ENCODE measurements at places on chromosomes 11 and 22.

DNA sequence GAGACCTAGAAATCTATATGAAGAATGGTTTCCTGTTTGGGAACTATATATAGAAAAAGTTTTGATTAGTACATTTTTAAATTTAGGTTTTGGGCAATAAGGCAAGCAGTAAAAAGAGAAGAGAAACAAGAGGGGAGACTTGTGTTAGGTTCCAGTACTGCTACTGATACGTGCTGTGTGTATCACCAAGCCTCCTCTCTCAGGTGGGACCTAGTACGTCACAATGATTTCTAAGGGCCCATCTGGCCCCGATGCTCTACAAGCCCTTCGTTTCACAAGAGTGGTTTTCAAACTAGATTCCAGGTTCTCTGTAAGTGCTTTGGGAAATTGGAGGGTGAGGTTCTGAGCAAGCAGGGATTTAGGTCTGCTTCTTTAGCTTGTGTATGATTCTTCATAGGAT is 39.2 kb downstream of the USP35 start:
- DNase-seq = no peak

DNA sequence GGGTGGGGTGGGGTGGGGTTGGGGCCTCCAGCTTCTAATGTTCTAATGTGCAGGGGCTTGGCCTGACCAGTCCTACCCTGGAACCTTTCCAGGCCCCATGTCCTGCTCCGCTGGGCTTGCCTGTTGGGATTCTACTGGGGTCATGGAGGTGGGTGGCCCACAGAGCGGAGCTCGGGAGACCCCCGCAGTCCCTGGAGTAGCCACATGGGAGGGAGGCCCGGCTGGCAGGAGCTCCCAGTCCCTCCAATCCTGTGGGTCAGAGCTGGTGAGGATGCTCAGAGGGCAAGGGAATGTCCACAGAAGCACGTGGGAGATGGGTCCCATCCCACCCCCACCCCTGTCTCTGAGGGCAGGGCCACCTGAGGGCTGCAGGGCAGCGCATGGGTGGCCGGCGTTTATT is 2.9 kb downstream of the SEPTIN5 start:
- DNase-seq = no peak

DNA sequence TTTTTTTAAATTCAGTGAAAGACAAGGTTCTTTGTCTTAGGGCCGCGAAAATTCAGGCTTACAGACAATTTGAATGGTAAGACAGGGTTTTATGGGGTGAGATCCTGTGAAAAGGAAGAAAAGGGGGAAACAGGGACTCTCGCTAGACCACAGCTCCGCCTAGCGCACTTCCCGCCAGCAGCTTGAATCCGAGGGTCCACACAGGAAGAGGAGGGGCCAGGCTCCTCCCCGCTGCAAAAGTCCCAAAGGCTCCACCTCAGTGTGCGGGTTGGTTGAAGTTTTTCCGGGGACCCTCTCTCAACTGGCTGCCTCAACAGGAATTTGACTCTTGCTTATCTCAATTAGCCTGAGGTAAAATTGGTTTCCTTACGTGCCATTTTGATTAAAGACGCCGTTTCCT is 950.9 kb upstream of the CNTN5 start:
- no peak for DNase-seq

- no peak for DNase-seq
Measured at GRCh38 chr22:42190274-42190673, 59.7 kb upstream of the CYP2D6 start.
